Activated CD4-positive, CD25-positive, alpha-beta regulatory T cell (primary cell): ENCODE measurements at places on chromosomes 7 and 10.

- DNase-seq: no peak
These were observed 377.4 kb downstream of the MALRD1 start for GRCh38 chr10:19426034-19426433.

- peak; percentile 49 for DNase-seq
These were observed 57.4 kb downstream of the NEUROG3 start for GRCh38 chr10:69515699-69516259.

GRCh38 chr7:42247301-42247700 lies 10.3 kb upstream of the GLI3 start:
- DNase-seq: no peak

- DNase-seq: no peak
These were observed 559 bp upstream of the FKBP14 start for GRCh38 chr7:30027065-30027456.

DNA sequence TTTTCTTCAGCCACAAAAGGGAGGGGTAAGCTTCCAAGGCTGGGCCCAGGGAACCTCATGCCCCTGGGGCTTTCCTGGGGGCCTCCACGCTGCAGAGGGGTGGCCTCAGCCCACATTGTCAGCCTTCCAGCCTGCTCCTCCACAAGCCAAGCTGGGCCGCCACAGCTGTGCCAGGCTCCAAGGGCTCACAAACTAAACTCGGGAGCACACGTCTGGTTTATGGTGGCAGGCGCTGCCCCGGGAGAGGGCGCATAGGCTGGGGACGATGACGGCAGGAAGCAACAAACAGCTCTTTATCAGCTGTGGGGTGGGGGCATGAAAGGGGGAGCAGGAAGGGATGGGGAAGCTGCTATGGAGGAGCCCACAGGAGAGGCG lies 6.3 kb upstream of the CDH23 start:
- no peak for DNase-seq

- no peak for DNase-seq
These were observed 170.8 kb downstream of the DNAJC1 start for GRCh38 chr10:21832821-21833130.

DNA sequence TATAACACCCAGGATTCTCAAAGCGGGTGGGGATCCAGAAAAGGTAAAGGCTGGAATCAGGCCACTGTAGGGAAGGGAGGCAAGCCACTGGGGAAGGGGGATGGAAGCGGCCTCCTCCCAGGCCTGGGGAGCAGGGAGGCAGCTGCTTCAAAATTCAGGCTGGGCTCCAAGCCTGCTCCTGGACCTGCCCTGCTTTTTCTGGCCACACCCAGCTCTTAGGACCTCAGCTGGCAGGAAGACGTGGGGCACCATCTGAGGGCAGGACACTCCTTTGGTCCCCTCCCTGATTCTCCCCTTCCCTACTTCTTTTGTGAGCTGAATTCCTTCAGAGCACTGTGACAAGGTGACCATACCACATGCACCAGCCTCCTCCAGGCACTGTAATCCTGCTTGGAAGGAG lies 4.6 kb upstream of the LBX1 start:
- DNase-seq: no peak

DNA sequence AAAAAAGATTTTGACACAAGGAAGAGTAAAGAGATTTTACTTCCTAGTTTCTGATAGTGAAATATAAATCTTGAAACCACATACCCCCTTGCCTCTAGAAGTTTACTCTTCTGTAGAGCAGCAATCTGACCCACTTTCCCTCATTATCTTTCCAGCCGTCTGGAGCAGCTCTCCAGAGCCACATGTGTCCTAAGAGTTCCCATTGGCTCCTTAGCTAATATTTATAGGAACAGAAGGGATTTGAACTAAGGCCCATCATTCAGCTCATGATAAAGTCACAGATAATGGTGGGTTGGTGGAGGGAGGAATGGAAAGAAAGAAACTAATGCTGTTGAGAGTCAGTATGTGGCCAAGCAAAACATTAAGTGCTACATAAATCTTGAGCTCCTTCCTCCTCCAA lies 121.8 kb downstream of the INHBA start:
- DNase-seq: no peak

- DNase-seq: no peak
These were observed 98.3 kb downstream of the CHST15 start for GRCh38 chr10:123995082-123995460.

DNA sequence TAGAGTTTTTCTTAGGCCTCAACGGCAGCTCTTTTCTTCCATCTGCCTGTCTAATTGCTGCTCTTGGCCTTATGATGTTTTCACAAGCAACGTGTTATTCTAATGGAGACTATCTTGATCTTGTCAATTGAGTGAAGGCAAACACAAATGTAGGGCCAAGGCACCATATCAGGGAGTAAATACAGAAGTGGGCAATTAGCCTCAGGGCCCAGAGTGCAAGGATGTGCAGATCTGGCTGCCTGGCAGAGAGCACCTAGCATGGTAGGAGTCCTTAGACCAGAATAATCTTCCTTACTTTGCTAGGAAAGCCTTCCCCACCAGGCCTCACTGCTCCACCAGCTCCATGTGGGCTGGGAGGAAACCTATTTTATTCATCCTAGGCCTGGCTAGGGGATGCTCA lies 590.9 kb downstream of the LRMDA start:
- DNase-seq: no peak

DNA sequence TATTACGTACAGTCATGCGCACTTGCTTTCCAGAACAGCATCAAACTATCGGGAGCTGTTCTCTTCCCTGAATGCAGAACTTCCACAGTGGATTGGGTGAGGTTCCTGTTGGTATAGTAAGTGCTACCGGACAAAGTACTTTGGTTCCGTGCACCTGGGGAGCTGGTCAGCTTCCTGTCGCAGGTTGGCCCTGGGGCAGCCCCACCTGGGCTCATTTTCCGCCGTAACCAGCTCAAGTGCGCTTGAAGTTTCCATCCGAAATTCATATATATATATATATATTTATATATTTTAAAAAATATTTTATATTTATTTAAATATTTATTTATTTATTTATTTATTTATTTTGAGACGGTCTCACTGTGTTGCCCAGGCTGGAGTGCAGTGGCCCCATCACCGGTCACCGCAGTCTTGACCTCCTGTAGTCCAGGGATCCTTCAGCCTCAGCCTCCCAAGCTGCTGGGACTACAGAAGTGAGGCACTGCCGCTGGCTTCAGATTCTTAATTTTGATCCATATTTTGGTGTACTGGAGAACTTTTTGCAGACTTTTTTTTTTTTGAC lies 6.5 kb downstream of the SCART1 start:
- DNase-seq: no peak

DNA sequence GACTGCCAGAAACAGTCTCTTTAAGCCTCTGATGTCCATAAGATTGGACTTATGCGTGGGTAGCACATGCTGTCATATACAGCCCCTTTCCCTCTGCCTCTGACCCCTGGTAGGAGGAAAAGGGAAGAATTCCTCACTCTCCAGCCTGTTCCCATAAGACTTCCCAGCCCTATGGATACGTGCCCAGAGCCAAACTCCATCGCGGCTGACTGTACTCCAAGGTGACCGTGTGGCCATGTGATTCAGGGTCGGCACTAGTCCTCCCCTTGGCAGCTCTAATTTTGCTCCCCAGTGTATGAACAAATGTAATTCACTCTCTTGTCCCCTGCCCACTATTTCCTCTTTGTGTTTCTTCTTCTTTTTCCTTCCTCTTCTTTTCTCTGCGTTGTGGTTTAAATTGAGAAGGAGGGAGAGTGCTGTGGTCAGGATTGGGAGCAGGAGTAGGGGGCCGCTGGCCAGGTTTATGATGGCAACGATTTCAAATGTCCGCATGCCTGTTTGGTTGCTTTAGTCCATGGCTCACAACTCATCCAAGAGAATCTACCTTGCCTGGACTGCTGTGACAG lies 43.8 kb downstream of the PRLHR start:
- DNase-seq: no peak

DNA sequence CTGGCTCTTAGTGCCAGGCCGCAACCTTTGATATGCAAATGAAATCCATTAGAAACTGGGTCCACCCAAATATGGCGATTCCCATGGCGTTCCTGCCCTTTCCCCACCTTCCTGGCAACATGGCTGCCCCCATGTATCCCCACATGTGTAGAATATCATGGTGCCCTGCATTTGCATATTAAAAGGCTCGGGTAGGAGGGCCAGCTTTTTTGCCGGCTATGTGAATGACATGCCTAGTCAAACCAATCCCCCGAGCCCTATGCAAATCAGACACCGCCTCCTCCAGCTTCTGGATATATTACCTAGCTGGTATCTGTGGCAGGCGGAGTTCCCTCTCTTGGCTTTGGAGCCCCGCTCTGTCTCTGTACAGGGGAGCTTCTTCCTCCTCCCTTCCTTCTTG lies 18.3 kb downstream of the MMS19 start:
- no peak for DNase-seq

DNA sequence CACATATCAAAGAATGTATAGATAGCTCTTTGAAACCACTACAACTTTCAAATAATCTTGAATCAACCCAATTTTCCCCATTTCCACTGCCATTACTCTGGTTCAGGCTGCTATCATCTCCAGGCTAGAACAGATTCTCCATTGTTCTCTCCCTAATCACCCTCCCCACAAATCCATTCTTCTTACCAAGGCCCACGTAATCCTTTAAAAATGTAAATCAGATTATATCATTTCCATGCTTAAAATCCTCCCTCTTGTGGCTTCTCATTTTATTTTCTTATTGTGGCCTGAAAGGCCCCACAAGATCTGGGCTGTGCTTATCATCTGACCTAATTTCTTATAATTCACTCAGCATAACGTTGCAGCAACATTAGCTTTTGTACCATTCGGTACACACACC lies 3.0 kb upstream of the PON1 start:
- DNase-seq: no peak

- DNase-seq: no peak
These were observed 9.3 kb downstream of the GIMAP7 start for GRCh38 chr7:150524018-150524417.

- DNase-seq: no peak
These were observed 105.3 kb upstream of the FAM20C start for GRCh38 chr7:87047-87446.

- no peak for DNase-seq
These were observed 75.7 kb upstream of the ASAH2 start for GRCh38 chr10:50326757-50327701.

DNA sequence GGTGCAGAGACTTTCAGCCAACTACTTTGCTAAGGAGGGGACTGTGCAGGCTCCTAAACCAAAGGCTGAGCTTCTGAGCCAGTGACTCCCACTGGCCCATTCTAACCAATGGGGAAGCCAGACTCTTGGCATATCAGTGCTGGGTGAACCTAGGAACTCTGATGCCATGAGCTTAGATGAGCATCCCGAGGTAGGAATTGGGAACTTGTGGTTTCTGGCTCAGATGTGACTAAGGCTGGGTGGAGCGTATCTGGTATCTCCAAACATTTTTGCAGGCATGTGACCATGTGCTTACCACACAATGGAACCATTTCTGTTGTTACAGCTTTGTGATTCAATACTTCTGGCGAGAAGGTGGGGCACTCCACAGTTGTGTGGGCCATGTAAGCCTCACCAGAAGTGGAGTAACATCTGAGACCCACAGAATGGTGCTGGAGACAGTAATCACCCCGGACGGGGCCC lies 2.5 kb upstream of the AVPI1 start:
- DNase-seq: no peak

DNA sequence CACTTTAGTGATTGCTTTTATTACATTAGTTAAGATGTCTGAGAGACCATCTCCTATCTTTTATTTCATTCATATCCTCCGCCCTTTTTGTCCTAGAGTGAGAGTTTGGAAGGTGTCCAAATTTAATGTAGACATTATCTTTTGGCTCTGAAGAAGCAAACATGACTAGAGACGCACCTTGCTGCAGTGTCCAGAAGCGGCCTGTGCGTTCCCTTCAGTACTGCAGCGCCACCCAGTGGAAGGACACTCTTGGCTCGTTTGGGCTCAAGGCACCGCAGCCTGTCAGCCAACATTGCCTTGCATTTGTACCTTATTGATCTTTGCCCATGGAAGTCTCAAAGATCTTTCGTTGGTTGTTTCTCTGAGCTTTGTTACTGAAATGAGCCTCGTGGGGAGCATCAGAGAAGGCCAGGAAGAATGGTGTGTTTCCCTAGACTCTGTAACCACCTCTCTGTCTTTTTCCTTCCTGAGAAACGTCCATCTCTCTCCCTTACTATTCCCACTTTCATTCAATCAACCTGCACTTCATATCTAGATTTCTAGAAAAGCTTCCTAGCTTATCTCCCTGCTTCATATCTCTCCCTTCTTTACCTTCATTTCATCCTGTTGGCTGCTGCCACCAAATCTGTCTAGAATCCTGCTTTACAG lies 10.4 kb upstream of the CLCN1 start:
- peak; percentile 45 for DNase-seq

DNA sequence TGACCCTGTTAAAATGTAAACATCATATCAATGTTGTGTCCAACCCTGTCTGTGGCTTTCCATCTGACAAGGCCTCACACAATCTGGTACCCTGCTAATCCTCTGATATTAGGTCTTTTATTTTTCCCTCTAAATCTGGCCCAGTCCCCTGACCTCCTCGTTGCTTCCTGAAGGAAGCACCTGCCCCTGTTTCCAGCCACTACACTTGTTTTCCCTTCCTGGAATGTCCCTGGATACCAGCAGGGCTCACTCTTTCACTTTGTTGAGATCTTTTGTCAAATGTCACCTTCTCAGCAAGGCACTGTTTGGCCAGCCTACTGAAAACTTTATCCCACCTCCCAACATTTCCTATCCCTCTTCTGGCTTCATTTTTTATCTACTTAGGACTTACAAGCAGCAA lies 2.1 kb downstream of the SAMD9L start:
- no peak for DNase-seq

GRCh38 chr7:104267701-104268368 lies 60.0 kb upstream of the ORC5 start:
- DNase-seq: no peak

GRCh38 chr7:121302214-121302745 lies 26.5 kb upstream of the WNT16 start:
- DNase-seq: no peak

GRCh38 chr10:86937502-86938154 lies 19.8 kb downstream of the MMRN2 start:
- DNase-seq: no peak

DNA sequence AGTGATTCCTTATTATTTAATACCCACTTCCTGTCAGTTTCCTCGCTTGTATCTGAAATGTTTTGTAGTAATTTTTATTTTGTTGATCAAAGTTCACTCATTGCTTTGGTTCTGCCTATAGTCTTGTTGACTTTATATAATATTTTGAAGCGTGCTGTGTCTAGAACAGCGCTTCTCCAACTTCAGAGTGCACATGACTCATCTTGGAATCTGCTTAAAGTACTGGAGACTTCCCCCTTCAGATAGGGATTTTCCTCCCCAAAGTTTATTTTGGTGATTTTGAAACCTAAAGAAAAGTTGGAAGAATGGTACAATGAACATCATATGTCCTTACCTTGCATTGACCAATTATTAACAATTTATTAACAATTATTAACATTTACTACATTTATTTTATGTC lies 5.8 kb downstream of the COMTD1 start:
- DNase-seq: no peak
